HCT116 (cell line): ENCODE measurements at places on chromosomes 12 and 14.
A peak's percentile ranks its signal among the peaks of the same experiment; 100 is the strongest.

DNA sequence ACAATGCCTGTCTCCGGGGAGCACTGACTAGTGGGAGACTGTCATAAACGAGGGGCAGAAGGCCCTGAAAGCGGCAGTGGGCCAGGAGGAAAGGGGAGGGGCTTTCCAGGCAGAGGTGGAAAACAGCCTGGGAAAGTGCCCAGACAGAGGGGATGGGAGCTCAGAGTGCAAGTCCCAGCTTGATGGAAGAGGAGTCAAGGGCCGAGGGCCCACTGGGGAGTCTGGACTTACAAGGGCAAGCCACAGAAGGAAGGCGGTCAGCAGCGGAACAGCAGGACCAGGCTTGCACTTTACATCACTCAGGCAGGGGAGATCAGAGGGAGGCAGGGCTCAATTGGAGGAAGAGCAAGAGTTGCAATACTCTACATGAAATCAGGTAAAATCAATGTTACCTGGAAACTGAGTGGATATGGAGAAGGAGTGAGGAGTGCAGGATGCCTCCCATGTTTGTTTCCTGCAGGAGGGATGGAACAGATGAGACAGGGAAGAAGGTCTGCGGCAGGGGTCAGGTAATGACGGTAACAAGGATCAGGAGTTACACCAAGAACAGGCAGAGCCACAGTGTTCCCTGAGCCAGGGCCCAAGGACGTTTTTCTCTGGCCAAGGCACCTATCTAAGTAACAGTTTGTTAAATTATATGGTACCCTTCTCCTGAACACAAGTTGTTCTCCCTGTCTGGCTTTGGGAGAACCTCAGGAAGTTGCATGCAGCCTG, 23.8 kb downstream of the PXN start:
- no peak for DNase-seq

DNA sequence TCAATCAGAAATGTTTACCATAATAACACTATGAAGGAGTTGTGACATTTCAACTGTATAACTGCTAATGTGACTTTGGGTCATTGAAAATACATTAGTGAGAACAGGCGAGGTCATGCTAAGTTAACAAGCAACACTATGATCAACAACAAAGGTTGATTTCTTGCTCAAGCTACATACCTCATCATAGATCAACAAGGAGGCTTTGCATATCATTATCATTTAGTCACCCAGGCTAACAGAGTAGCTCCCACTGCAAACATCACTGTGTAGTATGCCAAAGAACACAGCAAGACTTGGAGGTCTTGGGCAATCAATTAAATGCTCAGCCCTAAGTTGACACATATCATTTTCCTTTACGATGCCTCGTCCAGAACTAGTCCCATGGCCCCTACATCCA, 212.5 kb downstream of the NOVA1 start:
- no peak for DNase-seq

DNA sequence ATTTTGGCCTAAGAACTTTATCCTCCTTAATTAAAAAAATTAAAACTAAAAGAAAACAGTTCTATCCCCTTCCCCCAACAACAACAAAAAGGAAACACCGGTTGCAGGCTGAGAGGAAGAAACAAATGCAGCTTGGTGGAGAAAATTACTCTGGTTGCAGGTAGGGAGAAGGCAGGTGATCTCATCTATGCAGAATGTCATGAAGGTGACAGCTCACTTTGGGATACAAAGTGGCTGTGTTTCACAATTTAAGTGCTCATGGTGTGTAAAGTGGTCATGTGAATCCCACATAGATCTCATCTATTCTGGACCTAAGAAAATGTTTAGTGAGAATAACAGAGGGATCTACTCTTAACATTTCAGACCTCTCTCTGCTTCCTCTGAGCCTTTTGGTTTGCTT, 219.7 kb upstream of the PKP2 start:
- no peak for DNase-seq

GRCh38 chr12:58803908-58804307, 116.4 kb downstream of the LRIG3 start:
- no peak for DNase-seq

DNA sequence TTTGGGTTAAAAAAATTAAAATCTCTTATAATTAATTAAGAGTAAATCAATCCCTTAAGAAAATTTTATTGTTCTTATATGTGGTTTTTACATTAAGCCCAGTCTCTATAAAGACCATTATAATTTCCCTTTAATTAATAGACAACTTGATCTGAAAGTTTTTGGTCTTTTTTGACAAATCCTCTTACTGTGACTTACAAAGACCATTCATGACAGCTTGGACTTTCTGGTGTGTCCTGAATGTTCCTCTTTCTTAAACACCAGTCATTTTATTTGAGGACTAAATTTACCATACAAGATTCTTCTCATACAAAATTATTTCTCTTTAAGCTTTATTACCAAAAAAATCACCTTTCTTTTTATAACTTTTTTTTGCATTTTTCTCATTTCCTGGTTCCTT, 368.3 kb downstream of the ADGRD1 start:
- no peak for DNase-seq

GRCh38 chr12:1443421-1444141, 150.8 kb downstream of the FBXL14 start:
- no peak for DNase-seq

GRCh38 chr14:39219075-39219499, 14.6 kb upstream of the MIA2 start:
- DNase-seq, result peak; percentile 32

DNA sequence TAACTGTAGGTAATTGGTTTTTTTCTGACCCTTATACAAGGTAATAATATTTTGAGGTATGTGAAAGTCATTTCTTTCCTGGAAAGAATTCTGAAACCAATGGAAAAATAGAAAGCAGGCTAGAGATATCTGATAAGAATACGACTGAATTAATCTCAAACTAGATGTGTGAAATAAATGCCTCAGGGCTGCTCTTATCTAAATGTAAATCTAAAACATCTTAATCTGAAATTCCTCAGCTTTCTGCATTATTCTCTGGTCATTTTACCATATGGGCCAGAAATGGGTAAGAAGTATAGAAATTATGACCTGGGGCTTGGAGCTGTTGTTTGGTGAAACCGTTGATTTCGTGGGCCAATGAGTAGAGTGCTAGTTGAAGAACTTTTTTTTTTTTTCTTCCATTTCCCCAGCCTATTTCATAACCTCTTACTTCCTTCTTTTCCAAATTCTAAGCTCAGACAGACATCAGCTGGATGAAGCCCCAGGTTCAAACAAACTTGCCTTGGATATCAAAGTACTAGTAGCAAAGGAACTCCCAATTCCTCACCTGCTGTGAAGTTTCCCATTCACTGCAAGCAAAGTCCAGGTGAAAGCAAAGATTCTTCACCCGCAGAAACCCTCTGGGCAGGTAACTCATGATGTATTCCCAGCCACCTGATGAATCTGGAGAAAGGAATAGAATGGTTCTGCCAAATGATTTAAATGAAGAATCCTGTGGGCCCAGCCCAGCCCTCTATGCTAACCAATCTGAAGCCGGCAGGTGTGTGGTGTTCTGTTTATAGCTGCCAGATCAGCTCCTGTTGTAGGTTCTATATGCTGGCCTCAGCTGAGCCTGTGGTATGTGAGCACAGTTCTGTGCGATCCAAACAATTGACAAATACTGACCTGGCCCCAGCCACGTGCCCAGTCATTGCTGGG, 9.7 kb upstream of the FOS start:
- no peak for DNase-seq

- DNase-seq, result no peak
Measured at GRCh38 chr12:7387289-7387688, 56.7 kb downstream of the CD163L1 start.

DNA sequence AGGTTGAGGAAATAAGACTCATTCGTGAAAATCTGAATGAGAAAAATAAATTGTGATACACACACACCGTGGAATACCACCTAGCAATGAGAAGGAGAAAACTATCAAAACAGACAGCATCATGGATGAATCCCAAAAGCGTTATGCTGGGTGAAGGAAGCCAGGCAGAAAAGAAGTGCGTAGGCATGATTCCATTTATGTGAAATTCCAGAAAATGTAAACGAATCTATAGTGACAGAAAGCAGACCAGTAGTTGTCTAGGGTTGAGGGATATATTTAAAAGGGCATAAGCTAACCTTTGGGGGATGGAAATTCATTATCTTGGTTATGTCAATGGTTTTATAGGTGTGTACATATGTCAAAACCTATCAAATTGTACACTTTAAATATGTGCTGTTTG, 42.5 kb upstream of the ANO2 start:
- DNase-seq, result no peak

GRCh38 chr12:13164921-13165616, 31.5 kb upstream of the EMP1 start:
- no peak for DNase-seq
